ENCODE measurements at places on chromosomes 16 and 17. TPM values are rescaled to one million over a fixed set of nuclear protein-coding genes. Genes with fewer than 3 reads are reported as not detected.

CACNG3 gene
- not detected for polyA plus RNA-seq

PIGW gene
- 7.9 TPM for polyA plus RNA-seq

CBLN1 gene
- not detected for polyA plus RNA-seq

FBXO39 gene
- polyA plus RNA-seq = not detected

SBK1 gene
- 0.68 TPM for polyA plus RNA-seq

HBA1 gene
- 12.1 TPM for polyA plus RNA-seq

STAC2 gene
- not detected for polyA plus RNA-seq

PIGL gene
- 14.7 TPM for polyA plus RNA-seq

ZNRF1 gene
- not detected for polyA plus RNA-seq

DNAAF8 gene
- 0.35 TPM for polyA plus RNA-seq

ZNF23 gene
- polyA plus RNA-seq = 6.5 TPM

MRPL10 gene
- 36.2 TPM for polyA plus RNA-seq

TUBB3 gene
- polyA plus RNA-seq = 1.1 TPM

KRT9 gene
- not detected for polyA plus RNA-seq

KRTAP16-1 gene
- not detected for polyA plus RNA-seq

TBC1D3I gene
- not detected for polyA plus RNA-seq

ANKRD40 gene
- 4.5 TPM for polyA plus RNA-seq

All from IgD-negative memory B cell (primary cell).